Activated CD4-positive, alpha-beta T cell treated with anti-CD3 and anti-CD28 coated beads, Interleukin-2, amount 50 U/mL, for 1 hour (primary cell): ENCODE measurements at places on chromosomes 1 and 21.

- no peak for DNase-seq
These were observed 461.7 kb downstream of the PTPRU start for GRCh38 chr1:29698033-29698432.

- DNase-seq = no peak
These were observed 82.0 kb upstream of the ROR1 start for GRCh38 chr1:63691701-63692425.

GRCh38 chr1:5410652-5411051 is 581.6 kb downstream of the NPHP4 start:
- no peak for DNase-seq

- DNase-seq = no peak
These were observed 370 bp downstream of the PERM1 start for GRCh38 chr1:981491-981954.

- no peak for DNase-seq
These were observed 38.2 kb upstream of the RIPK4 start for GRCh38 chr21:41805038-41805437.

DNA sequence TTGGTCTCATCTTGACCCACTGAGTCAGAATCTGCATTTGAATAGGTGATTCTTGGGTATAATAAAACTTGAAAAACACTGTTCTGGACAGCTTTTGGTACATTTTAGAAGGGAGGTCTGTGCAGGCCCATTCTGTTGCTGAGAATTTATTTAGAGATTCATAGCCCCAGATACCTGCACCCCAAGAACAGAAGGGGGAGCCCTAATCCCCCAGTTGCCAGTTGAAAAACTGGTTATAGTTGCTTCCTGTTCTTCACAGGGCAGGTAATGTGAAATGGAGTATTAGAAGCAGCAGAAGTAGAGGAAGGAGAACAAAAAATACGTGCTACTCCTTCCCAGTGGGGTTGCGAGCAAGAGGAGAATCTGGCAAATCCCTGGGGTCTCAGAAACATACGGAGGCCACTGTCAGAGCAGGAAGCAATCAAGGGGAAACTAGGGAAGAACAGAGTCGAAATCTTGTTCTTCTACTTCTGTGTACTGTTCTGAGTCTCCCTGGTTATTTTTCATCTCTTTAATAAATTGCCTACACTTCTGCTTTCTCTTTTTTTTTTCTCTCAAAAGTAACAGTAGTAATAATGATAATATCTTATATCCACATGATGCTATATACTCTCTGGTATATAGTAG is 4.6 kb upstream of the CLCA2 start:
- DNase-seq = peak; percentile 21

DNA sequence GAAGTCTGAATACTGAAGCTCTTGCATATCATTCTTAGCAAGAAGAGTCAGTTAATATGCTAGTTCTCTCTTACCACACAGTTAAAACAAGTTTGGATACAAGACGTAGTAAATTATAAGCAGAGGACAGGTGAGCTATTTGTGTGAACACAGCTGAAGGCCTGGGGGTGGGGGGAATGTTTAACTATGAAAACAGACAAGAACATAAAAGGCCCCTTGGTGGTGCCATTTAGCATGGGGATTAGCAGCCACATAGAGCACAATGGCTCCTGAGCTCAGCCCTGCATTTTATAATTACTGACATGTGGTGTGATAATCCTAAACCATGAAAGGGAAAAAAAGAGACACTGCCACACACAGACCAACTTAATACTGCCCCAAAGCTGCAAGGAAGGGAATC is 94.8 kb downstream of the TGFBR3 start:
- DNase-seq = no peak

- no peak for DNase-seq
These were observed 88.8 kb upstream of the PDE4B start for GRCh38 chr1:65703853-65704252.

DNA sequence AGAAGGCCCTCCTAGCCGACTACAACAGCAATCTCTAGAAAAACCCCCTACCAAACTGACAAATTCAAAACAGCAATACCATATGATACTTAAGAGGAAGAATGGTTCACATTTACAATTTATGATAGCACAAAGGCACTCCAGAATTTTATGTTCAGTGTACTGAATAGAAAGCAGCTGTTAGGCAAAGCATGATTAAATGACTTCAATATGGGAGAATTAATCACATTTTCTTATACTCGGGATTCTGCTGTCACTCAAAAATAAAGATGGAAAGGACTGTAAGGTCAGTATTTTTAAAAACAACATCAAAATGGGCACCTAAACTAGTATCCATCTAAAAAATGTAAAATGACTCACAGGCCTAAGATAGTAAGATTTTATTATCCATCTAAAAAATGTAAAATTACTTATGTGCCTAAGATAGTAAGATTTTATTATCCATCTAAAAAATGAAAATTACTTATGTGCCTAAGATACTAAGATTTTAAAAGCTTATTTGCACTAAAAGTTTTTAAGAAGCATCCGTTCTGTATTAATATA is 198.5 kb downstream of the SMYD3 start:
- no peak for DNase-seq

DNA sequence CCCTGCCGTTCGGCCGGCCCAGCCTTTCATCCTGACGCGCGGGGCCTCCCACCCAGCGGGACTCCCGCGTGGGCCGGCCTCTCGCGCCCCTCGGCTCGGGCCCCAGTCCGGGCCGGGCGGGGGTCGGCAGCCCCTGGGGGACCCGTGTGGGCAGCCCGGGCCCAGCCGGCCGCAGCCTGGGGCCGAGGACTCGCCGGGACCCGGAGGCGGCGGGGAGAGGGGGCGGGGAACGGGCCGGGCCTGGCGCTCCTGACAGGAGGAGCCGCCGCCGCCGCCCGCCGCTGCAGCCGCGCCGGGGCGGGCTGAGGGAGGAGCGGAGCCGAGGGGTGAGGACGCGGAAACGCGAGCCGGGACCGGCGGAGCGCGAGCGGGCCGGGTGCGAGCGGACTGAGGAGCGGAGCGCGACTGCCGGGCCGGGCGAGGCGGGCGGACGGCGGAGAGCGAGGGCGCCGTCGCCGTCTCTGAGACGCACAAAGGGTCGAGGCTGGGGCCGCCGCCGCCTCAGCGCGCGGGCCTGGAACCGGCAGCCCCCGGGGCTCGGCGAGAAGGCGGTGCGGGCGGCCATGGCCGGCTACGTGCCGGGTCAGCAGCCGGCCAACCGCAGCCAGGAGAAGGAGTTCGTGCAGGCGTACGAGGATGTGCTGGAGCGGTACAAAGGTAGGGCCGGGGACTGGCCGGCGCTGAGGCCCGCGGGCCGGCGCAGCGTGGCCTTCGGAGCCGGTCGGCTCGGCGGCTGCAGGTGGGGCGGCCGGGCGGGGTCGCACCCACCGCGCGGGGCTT is 79.1 kb downstream of the NDUFS5 start:
- peak; percentile 60 for DNase-seq

- DNase-seq = no peak
These were observed 2.6 kb downstream of the CAPN8 start for GRCh38 chr1:223662943-223663342.

- no peak for DNase-seq
These were observed 135.9 kb downstream of the HHAT start for GRCh38 chr1:210464519-210465039.

DNA sequence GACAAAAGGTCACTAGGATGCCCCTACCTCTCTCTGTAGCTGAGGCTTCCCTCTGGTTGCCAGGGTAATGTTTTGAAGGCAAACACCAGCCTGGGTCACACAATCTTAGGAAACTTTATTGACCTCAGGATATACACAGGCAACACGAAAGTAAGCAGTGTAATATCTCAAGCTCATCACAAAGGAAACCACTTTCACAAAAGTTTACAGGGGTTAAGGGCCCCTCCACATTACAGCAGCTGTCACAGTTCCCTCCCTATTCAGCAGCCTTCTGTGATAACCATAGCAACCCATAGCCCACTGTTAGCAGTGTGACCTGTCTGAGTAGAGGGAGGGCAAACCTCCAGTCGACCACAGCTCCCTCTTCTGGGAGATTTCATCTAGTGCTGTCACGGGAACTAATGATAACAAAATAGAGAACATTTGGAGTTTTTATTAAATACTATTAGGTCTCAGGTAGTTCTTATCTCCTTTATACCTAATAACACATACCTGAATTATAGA is 149.8 kb downstream of the PTPRC start:
- DNase-seq = no peak

- no peak for DNase-seq
These were observed 18.6 kb upstream of the COL18A1 start for GRCh38 chr21:45386336-45386727.

DNA sequence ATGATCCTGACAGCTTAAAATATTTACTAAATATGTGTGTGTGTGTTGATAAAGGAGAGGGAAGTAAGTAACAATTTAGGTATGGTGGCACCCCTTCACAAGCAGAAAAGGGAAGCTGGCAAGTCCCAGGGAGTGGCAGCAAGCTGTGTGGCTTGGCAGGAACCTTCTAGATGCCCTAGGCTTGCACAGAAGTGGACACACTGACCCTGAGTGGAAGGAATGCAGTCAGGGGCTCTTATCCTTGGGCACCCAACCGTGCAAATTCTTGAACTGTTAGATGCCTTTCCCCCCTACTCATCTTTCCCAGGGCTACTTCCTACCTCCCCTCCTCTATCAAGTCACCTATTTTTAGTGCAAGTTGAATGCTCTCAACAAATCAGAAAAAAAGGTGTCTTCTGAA is 18.9 kb downstream of the ACP6 start:
- no peak for DNase-seq

DNA sequence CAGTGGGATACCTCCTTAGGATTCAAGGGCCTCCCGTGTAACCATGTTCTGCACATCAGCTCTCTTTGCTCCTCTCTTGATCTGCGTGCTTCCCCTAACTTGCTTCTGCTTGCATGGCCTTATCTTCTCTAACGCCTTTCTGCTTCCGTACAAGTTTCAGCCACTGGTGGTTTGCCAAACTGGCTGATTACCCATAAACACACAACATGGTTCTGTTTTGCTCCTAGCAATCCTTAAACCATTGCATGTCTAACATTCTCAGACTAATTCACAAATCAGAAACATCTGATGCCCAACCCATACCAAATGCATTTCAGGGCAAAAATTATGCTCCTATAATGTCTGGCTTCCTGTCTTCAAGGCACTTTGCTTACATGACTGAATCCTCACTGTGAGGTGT is 166.4 kb downstream of the PBX1 start:
- DNase-seq = no peak

GRCh38 chr1:87284456-87285240 is 44.0 kb upstream of the LMO4 start:
- no peak for DNase-seq

- no peak for DNase-seq
These were observed 457.4 kb downstream of the SETD4 start for GRCh38 chr21:35602811-35603362.

DNA sequence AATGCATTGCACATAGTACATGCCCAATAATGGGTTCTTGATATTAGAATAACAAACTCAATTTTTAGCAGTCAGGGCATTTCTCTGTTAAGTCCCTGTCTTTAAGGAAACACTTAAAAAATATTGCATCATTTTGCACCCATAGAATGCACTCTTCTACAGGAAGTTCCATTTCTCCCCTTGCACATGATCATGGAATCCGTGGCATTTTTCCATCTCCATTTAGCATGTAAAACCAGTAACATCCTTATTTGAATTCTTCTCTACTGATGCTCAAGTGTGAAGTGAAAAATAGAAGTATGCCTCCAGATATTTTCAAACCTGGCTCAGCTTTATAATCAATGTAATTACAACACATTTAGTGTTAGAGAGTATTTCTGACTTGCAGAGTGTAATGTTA is 192.8 kb downstream of the RWDD3 start:
- DNase-seq = no peak

- DNase-seq = no peak
These were observed 103.9 kb downstream of the RAVER2 start for GRCh38 chr1:64848803-64849202.

DNA sequence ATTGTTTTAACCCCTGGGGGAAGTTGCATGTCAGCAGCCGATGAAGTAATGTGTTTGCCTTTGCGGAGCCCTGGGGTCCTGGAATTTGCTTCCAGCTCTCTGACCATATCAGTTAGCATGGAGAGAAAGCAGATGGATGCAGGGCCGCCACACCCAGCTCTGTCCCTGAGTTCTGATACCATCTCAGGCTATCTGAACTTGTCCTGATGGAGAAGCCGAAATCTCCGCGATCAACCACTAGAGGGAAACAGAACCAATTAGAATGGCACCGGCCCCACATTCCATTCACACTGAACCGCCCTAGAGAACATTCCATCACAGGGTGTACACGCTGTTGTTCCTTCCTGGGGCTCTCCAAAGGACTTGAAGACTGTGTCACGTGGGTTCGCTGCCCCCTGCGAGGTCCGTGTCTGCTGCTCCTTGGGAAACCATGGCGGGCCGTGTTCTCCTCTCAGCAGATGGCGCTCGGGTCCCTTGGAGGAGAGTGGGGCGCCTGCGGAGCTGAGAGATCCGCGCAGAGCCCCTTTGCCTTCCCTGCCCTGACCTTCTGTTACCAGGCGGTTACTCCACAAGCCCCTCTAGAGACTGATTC is 75.4 kb downstream of the ABCA4 start:
- DNase-seq = peak; percentile 11

DNA sequence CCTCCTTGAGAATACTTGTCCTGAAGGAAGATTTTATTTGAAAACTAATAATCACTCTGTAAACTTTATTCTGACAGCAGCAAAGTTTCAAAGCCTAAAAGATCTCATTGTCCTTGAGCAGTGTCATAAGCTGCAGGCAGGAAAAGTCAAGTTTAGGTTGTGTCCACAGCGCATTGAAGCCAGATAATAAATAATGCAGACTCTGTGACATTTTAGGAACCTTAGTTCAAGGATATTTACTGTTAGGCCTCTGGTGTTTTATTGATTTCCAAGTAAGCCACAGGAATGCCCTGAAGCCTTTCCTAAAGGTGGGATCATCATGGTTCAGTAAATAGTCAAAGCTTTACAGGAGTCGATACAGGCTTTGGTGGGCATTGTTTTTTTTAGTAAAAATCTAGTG is 356.4 kb upstream of the SGIP1 start:
- no peak for DNase-seq

- DNase-seq = peak; percentile 10
These were observed 15.2 kb downstream of the H6PD start for GRCh38 chr1:9249534-9250410.

GRCh38 chr1:234504969-234505768 is 26.2 kb upstream of the TARBP1 start:
- DNase-seq = no peak

DNA sequence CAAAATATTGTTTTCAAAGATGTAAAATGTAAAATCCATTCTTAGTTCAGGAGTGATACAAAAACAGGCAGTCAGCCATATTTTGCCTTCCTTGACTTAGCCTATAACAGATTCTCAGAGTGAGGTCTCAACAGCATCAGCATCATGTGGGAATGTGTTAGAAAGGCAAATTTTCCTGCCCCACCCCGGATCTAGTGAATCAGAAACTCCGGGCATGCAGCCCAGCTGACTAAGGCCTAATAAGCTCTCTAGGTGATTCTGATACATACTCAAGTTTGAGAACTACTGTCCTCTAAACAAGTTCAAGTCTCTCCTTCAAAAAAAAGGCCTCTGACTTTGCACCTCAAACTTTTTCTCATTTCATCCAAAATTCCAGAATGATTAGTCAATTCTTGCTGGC is 46.9 kb upstream of the PRRC2C start:
- DNase-seq = no peak

DNA sequence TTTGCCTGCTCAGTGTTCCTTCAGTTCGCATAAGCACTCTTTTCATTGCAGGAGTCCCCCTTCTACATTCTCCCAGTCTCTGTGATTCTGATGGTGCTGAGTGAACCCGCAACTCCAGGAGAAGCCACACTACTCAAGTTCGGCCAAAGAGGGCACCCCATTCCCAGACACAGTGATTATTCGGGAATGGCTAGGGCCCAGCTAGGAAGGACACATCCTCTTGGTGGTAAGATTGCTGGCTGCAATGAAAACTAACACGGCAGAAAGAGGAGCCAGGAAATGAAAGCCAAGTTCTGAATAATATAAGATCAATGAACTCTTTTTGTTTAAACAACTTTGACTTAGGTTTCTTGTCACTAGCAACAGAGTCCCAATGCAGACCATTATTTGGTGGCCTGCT is 14.9 kb downstream of the CREG1 start:
- DNase-seq = no peak
